Activated CD8-positive, alpha-beta memory T cell treated with anti-CD3 and anti-CD28 coated beads for 48 hours (primary cell): ENCODE measurements at places on chromosomes 3 and 15.

DNA sequence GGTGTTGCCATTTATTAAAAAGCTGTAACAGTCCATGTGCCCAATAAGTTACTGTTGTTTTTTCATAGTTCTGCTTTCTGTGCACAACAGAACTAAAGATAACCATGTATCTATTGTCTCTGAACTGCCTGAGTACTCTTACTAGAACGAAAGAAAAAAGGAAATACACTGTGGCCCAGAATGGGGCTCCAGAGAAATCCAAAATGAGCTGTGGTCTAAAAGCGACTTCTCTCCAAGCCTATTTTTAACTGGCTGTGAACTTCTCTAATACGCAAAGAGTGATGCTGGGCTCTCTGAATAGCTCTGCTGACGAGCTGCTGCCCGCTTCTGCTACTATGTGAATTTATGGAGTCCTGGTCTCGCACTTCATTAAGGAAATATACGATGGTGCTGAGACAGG lies 56.2 kb upstream of the LPP start:
- no peak for DNase-seq

GRCh38 chr3:134449277-134449676 lies 36.5 kb downstream of the ANAPC13 start:
- DNase-seq: no peak

GRCh38 chr3:195872800-195873199 lies 35.6 kb downstream of the TNK2 start:
- DNase-seq: no peak

DNA sequence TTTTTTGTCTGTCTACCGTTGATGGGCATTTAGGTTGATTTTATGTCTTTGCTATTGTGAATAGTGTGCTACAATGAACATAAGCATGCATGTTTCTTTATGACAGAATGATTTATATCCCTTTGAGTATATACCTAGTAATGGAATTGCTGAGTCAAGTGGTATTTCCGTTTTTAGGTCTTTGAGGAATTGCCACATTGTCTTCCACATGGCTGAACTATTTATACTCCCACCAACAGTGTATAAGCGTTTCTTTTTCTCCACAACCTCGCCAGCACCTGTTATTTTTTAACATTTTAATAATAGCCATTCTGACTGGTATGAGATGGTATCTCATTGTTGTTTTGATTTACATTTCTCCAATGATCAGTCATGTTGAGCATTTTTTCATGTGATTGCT lies 89.6 kb upstream of the GALNT15 start:
- no peak for DNase-seq

GRCh38 chr3:165796701-165797100 lies 40.5 kb downstream of the BCHE start:
- no peak for DNase-seq

DNA sequence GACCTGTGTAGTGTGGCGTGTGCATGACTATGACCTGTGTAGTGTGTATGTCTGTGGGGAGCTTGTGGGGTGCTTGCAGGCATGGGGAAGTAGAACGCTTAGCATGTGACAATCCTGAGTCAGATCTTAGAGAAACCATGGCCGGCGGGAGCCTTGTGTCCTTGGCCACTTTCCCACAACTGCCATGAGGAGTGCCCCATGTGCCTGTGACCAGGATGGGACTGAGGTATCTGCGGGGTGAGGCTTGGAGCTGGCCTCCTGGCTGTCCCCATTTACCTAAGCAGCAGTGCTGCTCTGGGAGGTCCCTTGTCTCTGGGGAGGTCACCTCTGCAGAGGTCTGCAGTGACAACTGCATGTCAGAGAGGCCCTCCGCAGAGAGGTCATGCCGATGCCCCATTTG lies 23.6 kb downstream of the TRPM1 start:
- no peak for DNase-seq
